ENCODE measurements at places on chromosomes 5 and 9.

DNA sequence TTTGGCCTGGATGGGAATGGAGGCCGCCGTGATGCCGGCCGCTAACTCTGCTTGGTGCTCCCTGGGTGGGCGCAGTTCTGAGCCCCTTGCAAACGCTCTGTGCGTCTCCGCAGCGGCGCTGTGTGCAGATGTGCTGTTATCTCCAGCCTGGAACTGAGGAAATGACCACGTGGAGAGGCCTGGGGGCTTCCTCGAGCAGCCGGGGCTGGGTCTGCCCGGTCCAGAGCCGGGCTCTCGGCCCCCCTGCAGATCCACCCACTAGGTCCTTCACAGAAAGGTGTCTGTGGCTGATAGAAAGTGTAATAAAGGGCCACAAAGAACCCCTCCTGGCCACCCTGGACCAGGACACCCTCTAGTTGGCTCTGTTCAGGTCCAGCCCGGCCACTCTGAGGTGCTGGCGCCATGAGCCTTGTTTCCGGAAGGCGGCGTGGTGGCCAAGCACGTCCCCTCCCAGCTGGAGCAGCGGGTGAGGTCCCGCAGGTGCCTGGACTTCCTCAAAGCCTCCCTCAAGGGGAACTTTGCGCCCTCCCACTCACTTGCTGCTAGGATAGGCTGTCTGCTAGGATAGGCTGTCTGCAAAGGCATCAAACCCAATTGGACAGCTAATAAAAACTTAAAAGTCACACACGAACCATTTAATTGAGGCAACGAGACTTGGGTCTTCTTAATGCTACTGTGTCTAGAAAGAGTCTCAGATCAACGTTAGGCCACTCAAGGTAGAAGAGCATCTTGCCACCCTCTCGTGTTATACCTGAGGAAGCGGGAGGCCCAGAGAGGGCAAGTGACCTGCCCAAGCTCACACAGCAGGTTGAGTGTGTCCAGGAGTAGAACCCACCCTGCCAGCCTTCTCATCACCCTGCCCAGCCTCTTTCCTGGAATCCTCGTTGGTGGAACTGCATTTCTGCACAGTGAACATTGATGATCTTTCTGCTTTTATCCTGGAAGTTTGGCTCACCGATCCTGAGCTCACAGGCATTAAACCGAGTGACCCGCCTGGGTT is 109.3 kb upstream of the FCN2 start:
- DNase-seq = no peak

DNA sequence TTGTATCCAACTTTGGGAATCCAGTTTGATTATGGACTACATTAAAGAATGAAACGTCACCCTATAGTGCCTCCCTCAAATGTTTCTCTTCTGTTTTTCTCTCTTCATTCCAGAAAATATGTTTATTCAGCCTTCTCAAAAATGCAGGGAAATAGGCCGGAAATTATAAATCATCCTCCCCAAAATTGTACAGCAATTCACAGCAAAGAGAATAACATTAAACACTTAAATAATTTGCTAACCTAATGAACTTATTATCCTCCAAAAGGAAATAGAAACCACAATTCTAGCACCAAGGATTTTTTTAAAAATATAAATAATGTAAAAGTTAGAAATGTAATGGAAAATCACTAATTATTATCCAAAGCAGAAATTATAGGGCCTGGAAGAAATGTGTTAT is 115.9 kb upstream of the CCNG1 start:
- DNase-seq = no peak

DNA sequence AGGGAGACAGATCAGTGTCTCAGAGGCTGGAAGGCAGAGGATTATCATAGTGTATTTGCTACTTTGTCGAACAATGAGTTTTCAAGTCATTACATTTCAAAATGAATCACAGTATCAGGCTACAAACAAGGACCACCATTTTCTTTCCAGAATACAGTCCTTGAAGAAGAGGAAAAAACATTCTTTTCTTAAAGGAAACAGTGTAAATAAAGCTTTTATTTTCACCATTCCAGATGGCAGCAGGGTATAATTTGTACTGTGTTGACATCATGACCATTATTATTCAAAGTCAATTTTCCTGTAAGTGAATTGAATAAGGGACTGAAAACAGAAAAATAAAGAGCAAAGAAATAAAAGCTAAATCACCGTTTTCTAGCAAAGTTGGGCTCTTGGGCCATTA is 737.3 kb upstream of the DMAC1 start:
- DNase-seq = no peak

GRCh38 chr5:42606464-42606869 is 150.2 kb upstream of the CCDC152 start:
- DNase-seq = no peak

GRCh38 chr9:134375011-134375390 is 48.7 kb downstream of the RXRA start:
- no peak for DNase-seq

DNA sequence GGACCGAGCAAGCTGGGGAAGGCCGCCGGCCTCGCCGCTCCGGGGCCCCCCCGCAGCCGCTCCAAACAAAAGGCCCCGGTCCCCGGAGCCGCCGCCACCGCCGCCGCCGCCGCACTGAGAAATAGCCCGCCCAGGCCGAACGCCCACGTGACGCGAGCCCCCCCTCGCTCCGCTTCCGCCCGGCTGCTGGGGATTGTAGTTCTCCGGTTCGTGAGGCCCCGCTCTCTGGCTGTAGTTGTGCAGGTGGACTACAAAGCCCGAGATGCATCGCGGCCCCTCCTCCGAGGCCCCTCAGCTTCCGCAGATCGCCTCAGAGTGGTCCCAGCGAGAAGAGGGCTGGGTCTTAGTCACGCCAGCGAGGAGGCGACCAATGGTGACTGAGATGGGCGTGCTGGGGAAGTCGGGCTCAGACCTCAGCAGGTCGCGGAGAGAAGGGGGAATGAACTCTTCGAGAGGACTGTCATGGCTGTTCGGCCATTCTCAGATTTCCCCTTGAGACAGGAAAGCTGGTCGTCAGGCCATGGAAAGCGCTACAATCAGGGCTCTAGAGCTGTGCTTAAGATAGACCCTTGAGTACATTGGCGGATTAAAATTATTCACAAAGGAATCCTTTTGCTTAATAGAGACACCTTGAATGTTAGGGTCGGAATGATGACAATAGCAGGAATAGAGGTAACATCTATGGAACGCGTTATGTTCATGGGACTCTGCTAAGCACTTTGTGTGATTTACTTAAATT is 489 bp upstream of the PANK3 start:
- DNase-seq = peak; percentile 99

DNA sequence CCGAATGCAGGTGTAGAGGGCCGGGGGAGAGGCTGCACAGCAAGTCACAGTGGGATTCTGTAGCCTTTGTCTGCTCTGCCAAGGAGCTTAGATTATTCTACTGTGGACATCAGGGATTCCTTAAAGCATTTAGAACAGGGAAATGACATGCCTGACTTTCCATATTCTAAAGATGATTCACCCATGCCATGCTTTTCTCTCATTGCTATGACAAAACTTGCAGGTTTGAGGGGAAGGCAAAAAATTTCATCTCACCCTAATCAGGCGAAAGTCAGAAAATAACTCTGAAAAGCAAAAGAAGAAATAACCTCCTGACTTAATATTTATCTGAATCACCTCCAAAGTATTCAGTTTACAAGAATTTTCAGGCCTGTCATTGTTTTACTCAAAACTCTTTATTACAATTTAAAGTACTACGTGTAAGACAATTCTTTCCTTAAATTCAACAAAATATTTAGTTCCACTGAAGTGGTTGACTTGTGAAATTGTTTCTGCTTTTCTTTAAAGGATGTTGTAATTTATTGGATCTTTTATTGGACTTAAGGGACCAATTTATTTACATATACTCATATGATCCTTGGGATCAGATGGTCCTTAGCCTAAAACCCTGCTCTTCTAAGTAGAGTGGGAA is 30.0 kb upstream of the GAS1 start:
- DNase-seq = no peak

GRCh38 chr5:157743163-157744050 is at the start of gene LSM11:
LSM11 (plus strand) TSS chr5:157743712; CDS start chr5:157743751, 39 bp downstream.
- DNase-seq = peak; percentile 84

- no peak for DNase-seq
Observed at GRCh38 chr9:133088146-133088750, 26.5 kb downstream of the CEL start.

GRCh38 chr9:107345327-107345726 is 62.2 kb downstream of the RAD23B start:
- no peak for DNase-seq
